ENCODE measurements at places on chromosomes 7 and 10.

DNA sequence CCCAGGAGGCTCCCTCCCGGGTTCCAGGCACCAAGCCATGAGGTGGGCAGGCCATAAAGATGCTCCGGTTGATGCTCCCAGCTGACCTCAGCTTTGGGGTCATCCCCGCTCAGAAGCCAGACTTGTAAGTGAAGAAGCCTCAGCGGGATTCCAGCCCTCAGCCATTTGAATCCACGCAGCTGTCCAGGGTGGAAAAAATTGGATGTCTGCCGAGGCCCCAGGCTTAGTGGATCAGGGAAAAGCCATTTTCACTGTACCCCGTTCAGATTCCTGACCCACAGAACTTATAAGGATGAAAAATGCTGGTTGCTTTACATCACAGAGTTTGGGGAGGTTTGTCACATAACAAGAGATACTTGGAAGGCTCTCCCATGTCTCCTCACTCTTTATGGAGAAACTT, 49.2 kb upstream of the CPN1 start:
- DNase-seq, result no peak

DNA sequence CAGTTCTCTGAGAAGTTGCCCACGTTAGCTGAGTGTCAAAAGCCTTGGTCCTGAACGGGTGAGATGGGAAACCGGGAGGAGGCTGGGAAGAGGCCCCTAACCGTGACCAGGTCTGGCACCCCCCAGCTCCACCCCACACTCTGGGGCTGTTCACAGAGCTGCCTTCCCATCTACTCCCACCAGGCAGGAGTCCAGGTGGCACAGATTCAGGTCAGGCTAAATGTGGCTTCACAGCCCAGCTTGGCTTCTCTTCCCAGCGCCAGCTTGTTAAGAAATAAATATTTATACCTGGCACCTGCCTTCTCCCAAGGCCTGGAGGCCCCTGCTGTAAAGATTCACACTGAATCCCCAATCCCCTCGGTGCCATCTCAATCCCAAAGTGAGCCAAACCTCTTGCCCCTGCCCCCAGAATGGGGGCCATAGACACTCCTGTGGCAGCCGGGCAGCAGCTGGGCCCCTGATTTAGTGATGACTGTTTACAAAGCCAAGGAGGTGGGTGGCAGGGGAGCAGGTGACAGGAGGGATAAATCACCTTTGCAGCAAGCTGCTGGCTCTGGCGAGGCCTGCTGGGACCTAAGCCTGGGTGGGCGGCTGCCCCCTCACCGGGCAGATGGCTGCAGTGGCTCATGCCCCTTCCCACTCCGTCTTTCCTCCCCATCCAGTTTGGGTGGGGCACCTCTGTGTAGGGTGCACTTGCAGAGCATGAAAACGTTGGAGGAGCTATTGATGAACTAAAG, 72.5 kb downstream of the GOLGA7B start:
- no peak for DNase-seq

DNA sequence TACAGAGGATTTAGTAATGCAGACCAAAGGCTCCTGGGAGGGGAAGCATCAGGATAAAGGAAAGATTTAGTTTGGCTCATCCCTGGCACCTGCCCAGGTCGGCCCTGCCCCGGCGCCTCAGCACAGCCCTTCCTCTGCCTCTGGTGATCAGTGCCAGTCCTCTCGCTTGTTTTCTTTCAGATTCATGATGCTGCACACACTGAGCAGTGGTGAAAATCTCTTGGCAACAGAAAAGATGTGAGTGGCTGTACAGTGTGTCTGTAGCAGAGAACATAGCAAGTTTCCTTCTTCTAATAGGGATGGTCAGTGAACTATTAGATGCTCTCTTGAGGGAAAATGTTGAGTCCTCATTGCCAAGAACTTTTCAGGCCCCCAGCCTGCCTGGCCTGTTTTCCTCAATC, 994.1 kb downstream of the KCNMA1 start:
- no peak for DNase-seq

DNA sequence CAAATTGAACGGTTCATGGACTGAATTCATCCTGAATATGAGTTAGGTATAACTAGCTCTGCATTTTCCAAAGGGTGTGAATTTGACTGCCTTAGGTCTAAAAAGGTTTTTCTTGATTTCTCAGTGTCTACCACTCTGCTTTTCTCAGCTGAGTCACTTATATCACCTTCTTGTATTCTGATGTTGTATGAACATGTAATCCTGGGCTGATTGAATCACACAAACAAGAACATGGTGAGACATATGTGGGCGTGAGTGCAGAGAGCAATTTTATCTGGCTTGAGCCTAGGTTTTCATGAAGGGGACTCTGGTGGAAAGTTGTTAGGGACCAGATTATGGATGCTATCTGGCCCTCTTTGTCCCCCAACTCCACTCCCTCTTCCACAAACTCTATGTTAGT, 239.8 kb downstream of the SUGCT start:
- DNase-seq, result no peak

- no peak for DNase-seq
Measured at GRCh38 chr10:45446858-45447257, 72.8 kb downstream of the ALOX5 start.

DNA sequence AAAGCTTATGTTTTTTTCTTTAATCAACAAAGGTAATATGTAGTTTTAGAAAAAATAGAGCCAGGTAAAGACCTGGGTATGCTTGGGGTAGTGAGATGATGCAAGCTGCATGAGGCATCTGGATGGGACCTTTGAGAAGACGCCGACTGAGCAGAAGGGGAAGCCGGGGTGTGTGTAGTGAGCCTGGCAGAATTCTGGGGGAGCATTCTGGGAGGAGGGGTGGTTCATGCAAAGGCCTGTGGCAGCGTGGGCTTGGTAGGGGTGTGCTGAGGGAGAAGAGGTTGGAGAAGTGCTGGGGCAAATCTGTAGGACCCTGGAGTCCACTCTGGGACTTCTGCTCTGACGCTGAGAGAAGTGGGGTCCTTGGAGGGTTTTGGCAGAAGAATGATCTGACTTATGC, 33.9 kb upstream of the SHH start:
- DNase-seq, result no peak

DNA sequence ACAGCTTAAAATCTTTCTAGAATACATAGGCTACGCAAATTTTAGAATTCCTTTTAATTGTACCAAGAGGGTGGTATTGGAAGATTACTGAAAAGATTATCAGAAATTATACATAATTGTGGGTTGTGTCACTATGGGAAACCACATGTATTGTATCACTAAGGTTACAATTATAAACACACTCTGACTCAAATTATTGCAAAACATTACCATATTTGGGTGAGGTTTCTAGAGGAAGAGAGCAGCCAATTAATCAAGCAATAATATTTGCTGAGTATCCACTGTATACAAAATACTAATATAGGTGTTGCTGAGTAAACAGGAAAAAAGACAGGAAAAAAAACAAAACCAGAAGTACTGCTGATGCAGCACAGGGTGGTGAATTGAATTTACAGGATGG, 3.1 kb upstream of the CAPZA2 start:
- DNase-seq, result no peak

- DNase-seq, result no peak
Measured at GRCh38 chr7:144118341-144118740, 4.6 kb upstream of the OR2A14 start.

DNA sequence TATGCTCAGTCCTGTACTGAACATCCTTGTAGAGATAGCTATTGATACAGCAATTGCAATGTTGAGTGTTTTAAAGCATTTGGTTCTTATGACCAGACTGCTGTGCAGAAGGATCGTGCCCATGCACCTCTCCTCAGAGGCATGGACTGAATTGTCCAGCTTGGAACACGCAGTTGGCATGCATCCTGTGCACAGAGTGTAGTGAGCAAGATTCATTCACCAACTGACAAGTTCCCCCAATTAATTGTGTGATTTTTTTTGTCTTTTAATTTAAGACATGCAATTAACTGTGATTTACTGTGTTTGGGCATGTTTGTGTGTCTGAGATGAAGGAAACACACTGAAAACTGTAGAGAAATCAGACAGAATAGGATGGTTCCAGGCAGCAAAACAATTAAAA, 323.7 kb downstream of the CDK14 start:
- no peak for DNase-seq

DNA sequence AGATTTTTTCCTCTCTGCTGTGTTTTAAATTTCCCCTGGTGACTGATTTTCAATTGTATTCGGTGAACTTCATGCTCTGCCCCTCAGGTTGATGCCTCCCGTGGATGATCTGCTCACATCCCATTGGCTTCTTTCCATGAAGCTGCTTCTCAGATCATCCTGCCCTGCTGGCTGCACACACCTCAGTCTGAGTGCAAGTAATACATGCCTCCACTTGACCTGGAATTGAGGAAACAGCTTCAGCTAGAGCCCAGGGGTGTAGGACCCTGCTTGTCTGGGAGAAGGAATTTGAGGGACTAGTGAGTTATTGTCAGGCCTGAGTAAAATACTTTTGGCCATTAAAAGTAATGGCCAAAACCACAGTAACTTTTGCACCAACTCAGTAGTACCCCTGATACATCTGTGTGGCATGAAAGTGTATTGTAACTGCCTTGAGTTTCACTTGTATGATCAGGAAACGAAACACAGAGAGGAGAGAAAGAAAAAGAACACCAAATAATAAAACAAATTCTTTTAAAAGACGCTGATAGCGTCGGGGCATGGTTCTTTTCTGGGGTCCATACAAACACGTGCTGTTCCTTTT, 49.4 kb downstream of the SPAM1 start:
- DNase-seq, result no peak

- peak; percentile 40 for DNase-seq
Measured at GRCh38 chr10:97647556-97647955, 7.1 kb downstream of the PI4K2A start.

GRCh38 chr10:9510626-9511025, 1456.1 kb downstream of the GATA3 start:
- no peak for DNase-seq

DNA sequence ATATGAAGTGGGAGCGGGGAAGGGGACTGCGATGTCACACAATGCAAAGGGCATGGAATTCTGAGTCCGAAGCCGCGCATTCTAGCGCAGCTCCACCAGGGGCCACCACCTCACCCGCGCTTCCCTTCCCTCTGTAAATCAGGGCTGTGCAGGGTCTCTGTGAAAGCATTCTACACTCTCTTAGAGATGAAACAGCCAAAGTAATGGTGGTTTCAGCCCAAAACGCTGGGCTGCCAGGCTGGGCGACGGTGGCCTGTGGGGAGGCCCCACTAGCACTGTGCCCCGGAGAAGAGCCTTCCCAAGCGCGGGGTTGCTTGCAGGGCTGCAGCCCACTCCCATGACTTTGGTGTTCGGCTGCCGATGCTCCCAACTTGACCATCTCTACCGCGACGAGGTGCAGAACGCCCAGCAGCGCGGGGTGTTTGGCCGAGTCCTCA, 11.4 kb downstream of the ATG9B start:
- no peak for DNase-seq

DNA sequence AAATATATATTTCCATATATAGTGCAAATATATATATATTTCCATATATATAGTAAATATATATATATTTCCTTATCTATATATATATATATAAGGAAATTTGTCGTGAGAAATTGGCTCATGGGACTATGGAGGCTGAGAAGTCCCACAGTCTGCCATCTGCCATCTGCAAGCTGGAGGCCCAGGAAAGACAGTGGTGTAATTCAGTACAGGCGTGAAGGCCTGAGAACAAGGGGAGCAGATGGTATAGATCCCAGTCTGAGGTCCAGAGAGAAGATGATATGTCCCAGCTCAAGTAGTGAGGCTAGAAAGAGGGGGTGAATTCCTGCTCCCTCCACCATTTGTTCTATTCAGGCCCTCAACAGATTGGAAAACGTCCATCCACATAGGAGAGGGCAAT, 78.9 kb downstream of the MTPN start:
- no peak for DNase-seq

- no peak for DNase-seq
Measured at GRCh38 chr7:11557627-11558026, 274.4 kb downstream of the THSD7A start.

GRCh38 chr7:41870461-41871138, 167.7 kb upstream of the INHBA start:
- DNase-seq, result no peak

DNA sequence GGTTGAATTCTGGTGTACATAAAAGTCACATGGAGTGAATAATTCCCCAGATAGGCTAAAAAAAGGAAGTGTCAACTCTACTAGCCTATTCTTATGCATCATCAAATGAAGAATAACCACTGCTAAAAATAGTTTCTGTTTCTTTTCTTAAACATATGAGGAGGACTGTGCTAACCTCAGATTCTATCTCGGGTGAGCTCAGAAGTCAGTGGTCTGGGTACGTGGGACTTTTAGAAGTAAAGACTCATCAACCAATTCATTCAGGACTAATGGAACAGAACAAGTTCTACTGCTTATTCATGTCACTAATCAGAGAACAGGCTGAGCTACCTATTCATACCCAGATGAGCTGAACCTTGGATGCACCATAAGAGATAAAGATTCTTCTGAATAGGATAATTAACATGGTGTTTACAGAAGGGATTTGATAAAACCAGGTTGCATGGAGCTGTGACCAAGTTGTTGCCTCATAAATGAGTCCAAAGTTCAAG, 9.5 kb upstream of the ASAH2 start:
- no peak for DNase-seq

- no peak for DNase-seq
Measured at GRCh38 chr7:30996256-30996655, 32.5 kb downstream of the GHRHR start.

- no peak for DNase-seq
Measured at GRCh38 chr10:75957314-75958120, 526.1 kb downstream of the LRMDA start.

- no peak for DNase-seq
Measured at GRCh38 chr7:158161194-158161593, 426.4 kb downstream of the PTPRN2 start.

- DNase-seq, result no peak
Measured at GRCh38 chr7:82705517-82706260, 262.1 kb upstream of the CACNA2D1 start.

- no peak for DNase-seq
Measured at GRCh38 chr10:75956624-75957023, 525.2 kb downstream of the LRMDA start.

GRCh38 chr10:55820478-55820877, 540.6 kb downstream of the ZWINT start:
- no peak for DNase-seq
